G401 (cell line): ENCODE measurements at places on chromosomes 2 and 18.

- DNase-seq = no peak
Measured at GRCh38 chr2:239828192-239828972, 196.8 kb downstream of the NDUFA10 start.

GRCh38 chr2:239145106-239145505, 255.7 kb downstream of the HDAC4 start:
- DNase-seq = no peak

GRCh38 chr2:68800027-68800401, 65.4 kb downstream of the ARHGAP25 start:
- DNase-seq = no peak

DNA sequence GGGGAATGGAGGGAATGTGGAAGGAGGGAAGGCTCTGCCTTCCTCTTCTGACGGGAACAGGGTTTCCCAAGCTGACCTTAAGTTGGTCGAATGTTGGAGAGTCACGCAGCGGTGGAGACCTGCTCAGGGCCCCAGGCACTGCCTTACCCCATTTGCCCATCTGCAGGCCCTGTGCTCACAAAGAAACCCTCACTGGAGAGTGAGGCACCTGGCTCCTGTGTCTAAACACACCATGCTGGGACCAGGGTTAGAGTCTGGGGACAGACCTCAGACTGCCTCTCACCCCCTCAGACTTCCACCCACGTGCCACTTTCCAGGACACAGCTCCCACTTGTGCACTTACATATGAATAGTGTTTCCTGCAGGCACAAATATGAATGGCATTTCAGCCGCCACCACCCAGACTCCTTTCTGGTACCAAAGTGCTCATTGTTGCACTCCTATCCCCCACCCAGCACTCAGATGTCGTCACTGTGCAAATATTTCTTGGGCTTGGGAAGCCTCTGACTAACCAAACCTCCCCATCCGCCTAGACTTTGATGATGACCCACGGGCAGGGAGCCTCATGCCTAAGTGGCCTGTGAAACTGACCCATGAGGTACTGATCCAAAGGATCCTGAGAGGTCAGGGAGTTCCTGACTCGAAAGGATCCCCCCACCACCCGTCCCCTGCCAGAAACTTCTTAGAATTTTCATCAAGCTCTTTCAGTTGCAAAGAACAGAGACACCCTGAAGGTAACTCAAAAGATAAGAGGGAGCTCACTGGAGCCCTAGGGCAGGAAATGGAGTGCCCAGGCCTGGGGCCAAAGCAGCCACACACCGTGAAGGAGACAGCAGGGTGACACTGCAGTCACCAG, 78.3 kb downstream of the STPG4 start:
- DNase-seq = no peak

- no peak for DNase-seq
Measured at GRCh38 chr18:8373486-8373885, 235.8 kb upstream of the RAB12 start.

GRCh38 chr2:204012072-204012653, 75.6 kb downstream of the ICOS start:
- peak; percentile 3 for DNase-seq

- DNase-seq = no peak
Measured at GRCh38 chr18:55699233-55699765, 111.3 kb upstream of the TCF4 start.

GRCh38 chr2:75064691-75065396, 106.4 kb downstream of the POLE4 start:
- peak; percentile 6 for DNase-seq

DNA sequence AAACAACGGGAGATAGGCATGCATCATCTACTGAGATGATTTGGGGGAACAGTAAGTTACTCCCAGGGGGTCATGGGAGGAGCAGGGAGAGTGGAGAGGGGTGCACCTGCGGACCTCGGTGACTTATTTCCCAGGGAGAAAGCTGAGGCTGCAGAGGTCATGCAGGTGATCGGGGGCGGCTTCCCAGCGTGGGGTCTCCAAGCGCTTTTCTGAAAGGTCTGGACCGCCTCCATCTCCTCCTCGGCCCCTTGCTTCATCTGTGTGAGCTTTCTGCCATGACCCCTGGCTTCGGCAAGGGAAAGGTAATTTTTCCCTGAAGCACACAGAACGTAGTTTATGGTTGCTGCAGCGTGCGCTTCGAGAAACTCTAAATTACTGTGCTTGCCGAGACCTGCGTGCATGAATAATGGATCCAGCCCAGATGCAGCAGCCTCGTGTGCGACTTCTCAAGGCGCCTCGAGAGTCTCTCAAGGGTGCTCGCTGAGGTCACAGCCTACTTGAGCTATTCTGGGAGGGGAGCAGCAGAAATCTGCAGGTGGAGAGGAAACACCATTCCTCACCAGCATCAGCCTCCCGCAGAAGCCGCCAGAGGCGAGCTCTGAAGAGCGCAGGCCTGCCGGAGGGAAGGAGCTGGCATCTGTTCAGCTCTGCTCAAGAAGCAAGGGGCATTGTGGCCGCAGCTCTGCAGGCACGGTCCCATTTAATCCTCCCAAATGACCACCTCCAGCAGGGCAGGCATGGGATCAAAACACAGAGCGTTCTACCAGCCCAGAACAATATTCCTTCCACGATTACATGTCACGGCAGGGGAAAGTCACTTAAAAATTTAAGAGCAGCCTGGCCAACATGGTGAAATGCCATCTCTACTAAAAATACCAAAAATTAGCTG, 308.4 kb upstream of the MYT1L start:
- peak; percentile 6 for DNase-seq

DNA sequence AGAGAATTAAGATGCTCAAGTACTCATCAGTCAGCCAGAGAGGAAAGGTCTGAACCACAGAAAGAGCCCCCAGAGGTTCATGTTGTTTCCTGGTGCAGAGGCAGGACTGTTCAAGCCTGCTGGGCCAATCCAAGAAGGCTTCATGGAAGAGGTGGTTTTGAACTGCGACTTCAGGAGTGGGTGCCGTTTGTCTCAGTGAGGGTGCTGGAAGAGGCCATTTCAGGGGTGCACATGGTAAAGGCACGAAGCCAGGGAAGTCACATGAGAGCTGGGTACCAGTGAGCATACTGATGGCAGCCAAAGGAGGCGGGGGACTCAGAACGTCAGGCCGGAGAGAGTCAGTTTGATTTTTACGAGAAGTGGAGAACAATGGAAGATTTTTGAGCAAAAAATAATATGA, 55.5 kb downstream of the EMILIN2 start:
- no peak for DNase-seq

GRCh38 chr2:83282841-83283240, 1176.2 kb downstream of the SUCLG1 start:
- no peak for DNase-seq
